Right ventricle myocardium inferior (tissue), 1 donor: ENCODE measurements at places on chromosomes 1 and 21. TPM values are rescaled to one million over a fixed set of nuclear protein-coding genes. Genes with fewer than 3 reads are reported as not detected.

GRCh38 chr1:60848583-60849188, 233.7 kb upstream of the NFIA start:
- DNase-seq = no peak

GRCh38 chr1:186212568-186213224, 162.4 kb downstream of the TPR start:
- DNase-seq = no peak

DNA sequence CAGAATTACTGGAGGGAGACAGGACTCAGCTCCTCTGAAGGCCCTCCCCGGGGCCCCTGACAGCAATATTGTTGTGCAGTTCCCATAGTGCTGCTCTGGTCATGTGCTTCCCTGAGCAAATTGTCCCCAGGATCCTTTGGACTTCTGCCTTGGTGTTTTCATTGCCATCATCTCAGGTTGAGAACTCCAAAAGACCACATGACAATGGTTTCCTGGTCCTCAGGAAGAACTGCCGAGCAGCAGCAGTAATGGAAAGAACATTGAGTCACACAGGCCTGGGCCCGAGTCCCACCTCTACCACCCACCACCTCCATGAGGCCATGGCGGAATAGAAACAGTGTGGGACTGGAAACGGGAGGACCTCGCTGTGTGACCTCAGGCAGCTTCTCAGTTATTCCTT, 6.3 kb upstream of the CTTNBP2NL start:
- no peak for DNase-seq

GRCh38 chr1:168163670-168164069, 15.1 kb upstream of the TIPRL start:
- no peak for DNase-seq

DNA sequence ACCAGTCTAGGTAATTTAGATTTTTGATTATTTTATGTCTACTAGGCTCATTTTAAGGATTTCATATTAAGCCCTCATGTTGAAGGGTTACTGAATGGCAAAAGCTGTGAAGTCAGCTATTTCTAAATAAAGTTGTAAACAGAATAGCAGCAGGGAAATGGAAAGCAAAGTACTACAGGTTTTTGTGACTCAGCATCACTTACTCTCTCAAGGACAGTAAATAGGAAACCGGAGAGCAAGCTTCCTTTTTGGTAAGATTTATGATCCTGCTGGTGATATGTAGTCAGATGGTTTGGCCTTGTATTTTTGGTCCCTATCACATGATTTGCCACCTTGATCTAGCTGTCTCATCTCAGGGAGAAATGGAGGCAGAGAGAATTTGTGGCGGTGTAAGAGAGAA, 226.0 kb downstream of the RPS6KC1 start:
- no peak for DNase-seq

- no peak for DNase-seq
Measured at GRCh38 chr1:25062621-25063255, 132.7 kb upstream of the RUNX3 start.

The RNU1-1 gene
- 4,572 TPM for total RNA-seq

GRCh38 chr1:112674440-112674985, at the start of gene MOV10:
Gene MOV10, plus strand, starts transcription at chr1:112674659. Its CDS starts 254 bp downstream, at chr1:112674913.
- peak; percentile 91 for DNase-seq

The FCRLB gene
- 0.35 TPM for total RNA-seq

The ABCA4 gene
- total RNA-seq = 0.11 TPM

The FMO1 gene
- 0.35 TPM for total RNA-seq

The ZBTB37 gene
- total RNA-seq = 7.7 TPM

DNA sequence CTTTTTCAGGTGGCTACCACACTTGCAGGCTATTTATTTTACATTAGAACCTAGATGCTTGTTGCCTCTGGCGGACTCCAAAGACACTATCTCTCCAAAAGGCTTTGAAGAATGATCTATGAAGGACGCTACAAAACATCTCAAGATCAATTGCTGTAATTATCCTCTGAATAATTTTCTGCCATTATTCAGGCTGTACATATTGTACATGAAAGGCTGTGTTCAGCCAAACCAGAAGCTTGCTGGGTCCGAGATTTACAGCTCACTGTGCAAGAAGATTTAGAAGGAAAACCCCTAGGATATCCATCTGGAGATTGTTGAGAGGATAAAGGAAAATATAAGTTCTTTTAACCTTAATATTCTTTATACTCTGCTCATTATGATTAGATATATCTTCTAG, 523.6 kb upstream of the PLXNA2 start:
- DNase-seq = no peak

The SV2A gene
- 0.51 TPM for total RNA-seq

The KIF17 gene
- 6.0 TPM for total RNA-seq

DNA sequence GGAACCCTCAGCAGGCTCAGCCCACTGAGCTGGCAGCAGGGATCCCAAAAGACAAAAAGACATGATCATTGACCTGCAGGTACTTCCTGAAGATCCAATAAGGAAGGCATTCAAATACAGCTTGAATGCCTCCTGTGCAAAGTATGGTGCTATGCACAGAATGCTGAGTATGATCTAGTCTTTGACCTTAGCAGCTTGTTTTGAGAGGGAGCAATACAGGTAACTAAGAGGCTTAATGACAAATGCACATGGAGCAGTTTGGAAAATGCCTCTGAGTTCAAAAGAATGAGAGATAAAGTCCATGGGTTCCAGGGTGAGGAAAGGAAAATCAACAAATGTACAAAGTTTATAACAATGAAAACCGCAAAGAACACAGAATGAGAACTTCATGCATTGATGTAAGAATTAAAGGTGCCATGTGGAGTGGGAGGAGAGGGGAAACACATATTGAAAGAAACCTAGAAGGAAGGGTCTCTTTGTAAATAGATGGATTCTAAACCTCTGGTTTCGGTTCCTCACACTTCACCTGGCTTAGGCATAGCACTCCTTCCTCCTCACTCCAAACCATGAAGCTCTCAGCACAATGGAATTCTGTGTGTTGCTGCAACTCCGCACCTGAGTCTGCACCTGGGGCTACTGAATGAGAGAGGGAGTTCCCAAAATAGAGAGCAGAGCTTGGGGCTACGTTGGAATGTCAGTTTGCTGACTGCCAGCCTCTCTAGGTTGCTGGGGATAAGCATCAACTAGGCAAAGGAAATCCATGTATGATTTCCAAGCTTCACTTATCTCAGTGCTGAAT, 77.6 kb downstream of the PLXNA2 start:
- DNase-seq = no peak

The LRRC53 gene
- total RNA-seq = not detected

DNA sequence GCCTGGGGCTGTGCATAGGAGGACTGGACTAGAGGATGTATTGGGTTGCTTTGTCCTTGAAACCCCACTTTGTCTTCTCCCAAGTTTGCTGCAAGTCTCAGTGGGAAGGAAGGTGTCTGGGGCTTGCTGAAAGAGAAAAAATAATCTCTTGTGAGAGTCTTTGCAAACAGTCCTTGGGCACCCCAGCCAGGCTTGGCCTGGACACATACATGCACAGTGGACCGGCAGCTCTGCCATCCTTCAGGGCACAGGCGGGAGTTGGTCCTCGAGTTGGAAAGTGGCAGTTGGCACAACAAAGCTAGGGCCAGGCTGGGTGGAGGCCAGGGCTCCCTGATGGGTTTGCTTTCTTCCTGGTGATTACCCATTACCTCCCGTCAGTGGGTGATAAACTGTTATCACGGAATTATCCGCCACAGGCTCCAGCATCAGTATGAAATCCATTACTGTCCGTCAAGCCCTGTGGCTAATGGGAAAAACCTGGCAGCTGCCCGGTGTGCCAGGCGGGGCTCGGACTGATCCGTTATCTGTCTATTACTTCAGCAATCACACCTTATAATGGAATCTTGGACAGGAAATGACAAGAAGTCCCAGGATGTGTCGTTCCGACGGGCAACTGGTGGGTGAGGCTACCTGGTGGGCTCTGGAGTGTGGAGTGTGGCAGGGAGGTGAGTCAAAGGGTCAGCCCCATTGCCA, 265.7 kb downstream of the GRIK3 start:
- no peak for DNase-seq

DNA sequence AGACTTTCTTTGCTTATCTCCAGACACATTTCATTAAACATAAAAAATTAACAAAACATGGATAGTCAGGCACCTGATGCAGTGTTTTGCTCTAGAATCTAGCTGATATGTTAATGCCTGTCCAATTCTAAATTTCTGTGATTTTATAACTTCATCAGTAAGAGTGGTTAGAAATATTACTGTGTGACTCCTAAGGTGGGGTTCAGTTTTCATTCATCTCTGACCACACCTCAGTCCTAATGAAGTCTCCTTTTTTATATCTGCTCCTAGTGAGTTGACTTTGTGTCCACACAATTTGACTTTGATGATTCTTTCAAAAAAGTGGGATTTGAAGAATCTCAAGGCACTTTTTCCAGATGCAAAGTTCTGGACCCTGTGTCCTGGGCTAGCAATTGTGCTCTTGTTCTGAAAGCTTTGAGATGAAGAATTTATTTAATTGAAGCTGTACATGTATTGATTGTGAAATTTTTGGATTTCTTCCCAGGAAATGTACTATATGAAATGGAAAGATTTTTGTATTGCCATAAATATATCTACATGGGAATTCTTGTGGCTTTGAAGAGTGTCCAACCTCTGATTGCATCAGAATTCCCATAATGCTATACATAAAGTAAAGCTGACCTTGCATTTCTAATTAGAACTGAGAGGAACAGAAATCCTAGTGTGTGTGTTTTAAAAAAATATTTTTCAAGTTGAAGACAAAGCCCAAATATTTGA, 111.2 kb downstream of the GIPC2 start:
- DNase-seq = no peak

- no peak for DNase-seq
Measured at GRCh38 chr21:36807422-36807928, 108.6 kb downstream of the SIM2 start.

DNA sequence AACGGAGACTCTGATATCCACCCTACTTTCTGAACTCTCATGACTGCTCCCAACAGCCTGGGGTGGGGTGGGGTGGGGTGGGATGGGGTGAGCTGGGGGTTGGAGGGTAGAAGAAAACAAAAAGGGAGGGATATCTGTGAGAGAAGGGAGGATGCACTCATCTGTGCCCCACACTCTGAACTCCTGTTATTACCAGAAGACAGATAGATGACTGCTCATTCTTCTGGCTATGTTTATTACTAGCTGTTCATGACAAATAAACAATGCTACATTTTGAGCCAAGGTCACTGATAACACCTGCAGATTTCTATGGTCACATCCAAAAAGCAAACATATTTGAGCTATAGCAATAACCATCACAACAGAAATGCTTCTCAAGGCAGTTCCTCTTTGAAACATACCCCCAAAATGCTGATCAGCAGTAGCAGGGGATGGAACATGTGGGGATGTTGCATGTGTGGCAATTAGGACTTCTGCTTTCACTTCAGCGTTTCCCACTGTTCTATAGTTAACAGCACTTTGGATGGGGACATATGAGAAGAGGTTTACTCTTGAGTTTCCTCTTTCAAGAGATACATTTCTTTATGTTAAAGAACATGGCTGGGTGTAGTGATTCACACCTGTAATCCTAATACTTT, 43.3 kb downstream of the GPR3 start:
- DNase-seq = no peak

- DNase-seq = no peak
Measured at GRCh38 chr1:6447818-6448748, 17.9 kb downstream of the TNFRSF25 start.

DNA sequence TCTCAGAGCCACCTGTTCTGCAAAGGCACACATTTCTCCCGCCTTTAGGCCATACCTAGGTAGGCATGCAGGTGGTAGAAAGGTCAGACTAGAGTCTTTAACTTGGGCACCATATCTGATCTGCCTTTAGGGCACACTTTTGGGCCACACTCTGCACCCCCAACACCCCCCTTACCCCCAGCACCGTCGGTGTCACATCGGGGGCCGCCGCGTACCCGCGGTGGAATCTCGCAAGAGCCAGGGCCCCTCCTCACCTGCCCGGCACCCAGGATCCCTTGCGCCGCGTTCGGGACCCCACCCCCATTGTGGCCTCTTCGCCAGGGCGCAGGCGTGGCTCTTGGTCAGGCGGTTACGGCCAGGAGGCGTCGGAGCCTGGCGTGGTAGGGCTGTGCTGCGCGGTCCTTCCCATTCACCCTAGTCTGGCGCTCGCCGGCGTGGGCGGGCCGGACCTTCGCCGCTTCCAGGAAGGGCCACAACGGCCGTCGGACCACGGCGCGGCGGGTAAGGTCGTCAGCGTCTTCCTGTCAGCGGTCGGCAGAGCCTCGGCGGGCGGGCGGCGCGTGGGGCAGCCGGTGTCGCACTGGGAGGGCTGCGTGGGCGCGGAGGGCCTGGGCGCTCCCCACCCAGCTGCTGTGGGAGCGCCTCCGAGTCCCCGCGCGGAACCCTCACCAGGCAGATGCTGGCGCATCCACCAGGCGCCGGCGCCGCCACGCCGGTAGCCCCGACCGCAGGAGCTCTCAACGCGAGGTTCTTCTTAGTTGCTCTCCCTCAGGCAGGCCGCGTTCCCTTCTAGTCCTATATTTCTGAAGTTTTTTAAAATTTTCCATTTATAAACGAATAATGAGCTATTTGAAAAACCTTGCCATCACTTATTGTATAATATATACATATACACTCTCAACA, at the start of gene DNAH14:
DNAH14 (plus strand) TSS at position 341 of the 903 bp plus-strand sequence. CDS start 23,028 bp downstream, outside the sequence.
- DNase-seq = peak; percentile 75

- no peak for DNase-seq
Measured at GRCh38 chr1:153587314-153587713, 21.7 kb upstream of the S100A2 start.

- no peak for DNase-seq
Measured at GRCh38 chr1:112896783-112897182, 59.2 kb downstream of the SLC16A1 start.

The DCDC2B gene
- not detected for total RNA-seq

DNA sequence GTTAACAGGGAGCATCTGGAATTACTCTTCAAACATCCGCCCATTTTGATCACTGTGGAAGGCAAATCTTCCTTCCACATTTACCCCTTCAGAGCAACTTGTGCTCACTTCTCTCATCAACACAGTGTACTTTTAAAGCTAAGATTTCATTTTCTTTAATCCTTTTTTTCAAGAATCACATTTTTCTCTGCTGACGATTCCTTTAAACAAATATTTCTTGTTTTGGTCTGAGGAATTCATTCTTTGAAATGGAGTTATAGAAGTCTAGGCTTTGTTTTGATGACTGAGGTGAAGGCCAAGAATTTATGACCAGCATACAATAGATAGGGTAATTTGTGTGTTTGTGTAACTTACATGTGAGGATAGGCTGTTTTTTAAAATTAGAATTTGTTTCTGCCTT, 25.6 kb downstream of the LRRC42 start:
- DNase-seq = no peak

DNA sequence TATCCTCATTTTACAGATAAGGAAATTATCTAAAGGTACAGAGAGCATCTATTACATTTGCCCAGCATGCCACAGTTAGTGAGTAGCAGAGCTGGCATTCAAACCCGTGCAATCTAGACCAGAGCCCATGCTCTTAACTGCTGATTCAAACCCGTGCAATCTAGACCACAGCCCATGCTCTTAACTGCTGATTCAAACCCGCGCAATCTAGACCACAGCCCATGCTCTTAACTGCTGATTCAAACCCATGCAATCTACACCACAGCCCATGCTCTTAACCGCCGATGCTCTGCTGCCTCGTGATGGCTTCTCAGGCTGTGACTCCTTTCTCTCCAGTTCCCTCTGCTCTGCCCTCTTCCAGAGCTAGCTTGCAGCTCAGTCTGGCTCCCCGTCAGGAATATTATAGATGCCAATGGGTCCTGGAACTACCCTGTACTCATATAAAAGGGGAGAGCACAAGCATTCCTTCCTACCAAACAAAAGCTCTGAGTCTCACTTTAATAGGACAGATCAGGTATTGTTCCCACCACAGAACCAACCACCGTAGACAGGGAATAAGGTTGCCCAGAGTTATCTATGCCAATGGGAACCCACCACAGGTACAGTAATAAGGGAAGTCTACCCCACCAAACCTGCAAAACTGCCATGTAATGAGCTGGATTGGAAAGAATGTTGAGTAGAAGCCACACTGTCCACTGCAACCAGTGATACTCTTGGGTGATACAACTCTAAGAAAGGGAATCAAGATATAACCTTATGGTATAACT, 78.4 kb downstream of the SMYD3 start:
- DNase-seq = no peak
